ENCODE measurements at places on chromosomes 5 and 9. TPM values are rescaled to one million over a fixed set of nuclear protein-coding genes. Genes with fewer than 3 reads are reported as not detected.

- no peaks in the 10 kb centered on the region for H3K36me3 ChIP-seq
- H3K4me3 ChIP-seq = peak overlapping the region; percentile 1
- H3K4me1 ChIP-seq = peaks cover 69% of the 10 kb centered on the region
- no peak for DNase-seq
Observed at GRCh38 chr9:70406434-70406862, 8.0 kb downstream of the KLF9 start.

GRCh38 chr5:54646356-54647101 is 129.0 kb downstream of the SNX18 start:
- H3K27me3 ChIP-seq = no peaks in the 10 kb centered on the region
- H3K27ac ChIP-seq = peak overlapping the region; percentile 14
- peak overlapping the region; percentile 37 for H3K4me3 ChIP-seq
- H3K36me3 ChIP-seq = no peaks in the 10 kb centered on the region
- DNase-seq = peak; percentile 65

GRCh38 chr5:157971571-157972216 is 112.7 kb upstream of the CLINT1 start:
- H3K36me3 ChIP-seq = no peaks in the 10 kb centered on the region
- no peak for DNase-seq
- no peak overlapping the region for H3K27ac ChIP-seq

- DNase-seq = no peak
- H3K27ac ChIP-seq = no peak overlapping the region
- no peaks in the 10 kb centered on the region for H3K27me3 ChIP-seq
- no peaks in the 10 kb centered on the region for H3K4me1 ChIP-seq
- H3K4me3 ChIP-seq = no peak overlapping the region
- H3K36me3 ChIP-seq = no peaks in the 10 kb centered on the region
Observed at GRCh38 chr5:73818357-73818756, 192.4 kb downstream of the ARHGEF28 start.

- no peak overlapping the region for H3K27ac ChIP-seq
- H3K27me3 ChIP-seq = no peaks in the 10 kb centered on the region
- DNase-seq = no peak
- H3K4me1 ChIP-seq = no peaks in the 10 kb centered on the region
- H3K36me3 ChIP-seq = no peaks in the 10 kb centered on the region
- H3K4me3 ChIP-seq = no peak overlapping the region
Observed at GRCh38 chr5:6176102-6176693, 202.1 kb downstream of the MED10 start.

- H3K4me3 ChIP-seq = no peak overlapping the region
- H3K27me3 ChIP-seq = no peaks in the 10 kb centered on the region
- H3K4me1 ChIP-seq = no peaks in the 10 kb centered on the region
- H3K36me3 ChIP-seq = no peaks in the 10 kb centered on the region
- no peak overlapping the region for H3K27ac ChIP-seq
Observed at GRCh38 chr5:79847561-79847960, 143.5 kb downstream of the MTX3 start.

- H3K27me3 ChIP-seq = no peaks in the 10 kb centered on the region
- H3K36me3 ChIP-seq = no peaks in the 10 kb centered on the region
- H3K4me1 ChIP-seq = no peaks in the 10 kb centered on the region
- H3K27ac ChIP-seq = no peak overlapping the region
- no peak overlapping the region for H3K4me3 ChIP-seq
Observed at GRCh38 chr5:10856683-10857337, 95.8 kb upstream of the DAP start.

Gene ENTREP1
- total RNA-seq = not detected

DNA sequence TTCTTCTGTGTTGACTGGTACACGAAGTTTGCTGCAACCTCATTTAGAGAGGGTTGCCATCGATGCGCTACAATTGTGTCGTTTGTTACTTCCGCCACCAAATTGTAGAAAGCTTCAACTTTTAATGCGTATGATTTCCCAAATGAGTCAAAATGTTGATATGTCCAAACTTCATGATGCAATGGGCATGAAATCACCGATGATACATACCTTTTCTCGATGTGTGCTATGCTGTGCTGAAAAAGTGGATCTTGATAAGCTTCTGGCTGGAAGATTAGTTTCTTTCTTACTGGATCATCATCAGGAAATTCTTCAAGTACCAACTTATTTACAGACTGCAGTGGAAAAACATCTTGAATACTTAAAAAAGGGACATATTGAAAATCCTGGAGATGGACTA is 65.7 kb downstream of the TMEM38B start:
- no peaks in the 10 kb centered on the region for H3K27me3 ChIP-seq
- H3K27ac ChIP-seq = no peak overlapping the region
- H3K36me3 ChIP-seq = no peaks in the 10 kb centered on the region
- no peak for DNase-seq
- no peak overlapping the region for H3K4me3 ChIP-seq

Gene SLC6A19
- not detected for total RNA-seq

Gene PKD2L2
- not detected for total RNA-seq

- no peaks in the 10 kb centered on the region for H3K27me3 ChIP-seq
- no peaks in the 10 kb centered on the region for H3K36me3 ChIP-seq
- H3K4me1 ChIP-seq = peaks cover 17% of the 10 kb centered on the region
- DNase-seq = no peak
- H3K4me3 ChIP-seq = peak overlapping the region; percentile 48
- no peak overlapping the region for H3K27ac ChIP-seq
Observed at GRCh38 chr9:89999534-90000370, 394.9 kb downstream of the GADD45G start.

DNA sequence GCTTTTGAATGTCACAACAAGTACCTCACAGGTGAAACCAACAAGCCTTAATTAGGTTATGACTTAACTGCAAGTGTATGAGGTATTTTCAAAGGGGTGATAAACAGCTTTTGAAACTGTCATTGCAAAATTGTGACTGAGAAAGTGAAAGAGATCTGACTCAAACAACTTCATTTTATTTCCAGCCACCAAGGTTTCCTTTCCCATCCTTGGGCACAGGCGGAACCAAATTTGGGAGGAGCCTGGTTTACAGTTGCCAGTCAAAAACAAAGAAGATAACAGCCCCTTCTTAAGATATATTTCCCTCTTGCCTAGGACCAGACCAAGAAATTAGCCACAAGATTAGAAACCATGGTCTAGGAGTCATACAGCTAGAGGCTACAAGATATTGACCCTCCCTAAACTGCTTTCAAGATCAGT is 417.1 kb downstream of the CSNK1G3 start:
- no peak overlapping the region for H3K27ac ChIP-seq
- no peaks in the 10 kb centered on the region for H3K36me3 ChIP-seq
- no peaks in the 10 kb centered on the region for H3K27me3 ChIP-seq
- DNase-seq = no peak
- H3K4me1 ChIP-seq = no peaks in the 10 kb centered on the region

DNA sequence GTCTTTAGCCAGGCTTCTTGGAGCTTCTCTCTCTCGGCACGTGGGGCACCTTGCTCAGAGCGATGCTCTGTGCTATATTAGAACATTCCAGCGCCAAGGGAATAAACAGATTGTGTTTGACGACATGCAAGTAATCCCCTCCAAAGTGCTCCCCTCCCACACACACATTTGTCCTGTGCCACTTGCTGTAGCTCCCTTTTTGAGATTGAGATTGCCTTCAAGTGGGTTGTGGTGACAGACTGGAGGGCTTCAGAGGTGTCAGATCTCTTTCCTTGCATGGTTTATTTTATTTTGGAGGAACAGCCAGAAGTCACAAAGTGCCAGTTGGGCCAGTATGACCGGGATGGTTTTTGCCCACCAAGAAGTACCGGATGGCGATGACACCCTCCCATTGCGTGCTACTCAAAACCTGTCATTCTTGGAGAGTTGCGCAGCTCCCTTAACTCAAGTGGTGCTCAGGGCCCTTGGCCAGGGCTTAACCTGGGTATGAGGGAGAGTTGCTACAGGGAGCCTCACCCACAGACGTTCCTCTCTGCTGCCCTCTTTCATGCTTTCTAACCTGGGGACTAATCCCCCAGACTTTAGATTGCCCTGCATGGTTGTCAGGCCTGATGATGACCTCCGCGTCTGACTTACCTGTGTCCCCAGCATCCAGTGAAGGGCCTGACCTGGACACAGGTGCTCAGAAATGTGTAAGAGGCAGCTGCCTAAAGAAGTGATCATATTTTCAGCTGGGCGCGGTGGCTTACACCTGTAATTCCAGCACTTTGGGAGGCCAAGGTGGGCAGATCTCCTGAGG is 18.8 kb upstream of the RPL26L1 start:
- no peaks in the 10 kb centered on the region for H3K4me1 ChIP-seq
- H3K27ac ChIP-seq = no peak overlapping the region
- no peak overlapping the region for H3K4me3 ChIP-seq
- H3K27me3 ChIP-seq = no peaks in the 10 kb centered on the region
- DNase-seq = no peak
- H3K36me3 ChIP-seq = peaks cover 11% of the 10 kb centered on the region

Gene ZBTB6
- total RNA-seq = 12.6 TPM

Measured in CD8-positive, alpha-beta memory T cell (primary cell).